ENCODE measurements at places on chromosomes 3 and 15.

- DNase-seq = no peak
Measured at GRCh38 chr3:8506571-8507061, 5.0 kb downstream of the LMCD1 start.

GRCh38 chr3:59412516-59412915 lies 362.7 kb upstream of the CFAP20DC start:
- no peak for DNase-seq

DNA sequence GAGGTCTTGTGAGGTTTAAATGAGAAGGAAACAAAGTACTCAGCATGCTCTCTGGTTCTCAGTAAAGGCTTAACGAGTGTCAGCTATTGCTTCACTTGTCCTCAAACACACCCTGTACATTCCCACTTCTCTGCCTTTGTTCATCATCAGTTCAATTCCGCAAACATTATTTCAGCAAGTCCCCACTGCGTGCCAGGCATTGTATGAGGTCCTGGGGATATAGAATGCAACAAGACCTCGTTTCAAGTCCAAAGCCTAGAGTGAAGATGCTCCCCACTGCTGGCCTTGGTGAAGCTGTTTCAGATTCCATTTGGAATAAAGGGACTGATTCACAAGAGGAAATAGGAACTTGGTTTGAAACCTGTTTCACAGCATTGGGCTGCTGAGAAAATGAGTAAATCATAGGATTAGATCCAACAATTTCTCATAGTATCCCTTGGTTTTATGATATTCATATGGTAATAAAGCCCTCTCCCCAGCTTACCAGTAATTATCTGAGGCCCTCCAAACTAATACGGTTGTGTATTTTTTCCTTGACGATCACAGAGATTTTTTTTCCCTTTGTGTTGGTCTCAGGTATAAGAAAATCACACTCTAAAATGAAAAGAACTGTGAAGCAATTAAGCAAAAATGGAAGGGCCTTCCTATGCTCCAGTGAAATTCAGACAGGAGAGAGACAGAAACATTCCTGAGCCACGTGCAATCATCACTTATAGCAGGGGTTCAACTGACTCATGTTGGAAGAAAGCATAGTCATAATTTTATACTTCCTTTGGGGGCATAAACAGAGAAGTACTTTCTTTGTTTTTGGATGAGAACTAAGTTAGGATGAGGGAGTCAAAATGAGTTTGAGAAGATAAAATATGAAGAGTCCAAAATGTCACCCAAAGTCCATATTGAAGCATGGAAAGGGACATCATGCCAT lies 258.6 kb downstream of the RORA start:
- no peak for DNase-seq

GRCh38 chr3:149673393-149673792 lies 15.6 kb upstream of the WWTR1 start:
- no peak for DNase-seq

DNA sequence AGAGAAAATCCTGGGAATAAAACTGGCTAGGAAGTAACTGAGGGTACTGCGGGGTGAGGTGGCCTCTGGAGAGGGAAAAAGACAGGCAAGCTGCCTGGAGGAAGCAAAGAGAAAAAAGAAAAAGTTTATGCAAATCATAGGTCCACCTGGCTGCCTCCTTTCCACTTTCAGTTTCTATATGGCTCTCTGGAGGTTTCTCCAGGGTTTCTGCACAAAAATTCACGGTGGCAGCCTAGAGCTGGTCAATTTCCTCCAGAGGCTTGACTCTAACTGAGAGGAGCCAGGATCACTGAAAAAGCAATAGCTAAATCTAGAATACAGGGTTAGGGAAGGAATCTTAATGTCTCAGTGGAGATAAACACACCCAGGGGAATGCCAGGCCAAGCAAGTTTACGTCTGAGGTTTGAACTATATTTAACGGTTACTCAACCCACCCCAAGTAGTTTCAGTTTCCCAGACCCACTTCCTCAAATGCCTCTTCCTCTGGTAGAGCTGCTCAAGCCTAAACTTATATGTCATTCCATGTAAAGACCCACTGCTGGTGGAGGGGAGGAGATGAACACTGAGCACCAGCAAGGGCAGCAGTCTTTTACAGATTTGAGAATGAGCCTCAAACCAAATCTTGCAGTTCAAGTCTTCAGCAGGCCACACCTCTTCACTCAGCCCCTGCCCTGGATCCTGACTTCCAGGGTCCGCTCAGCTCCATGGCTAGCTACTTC lies 5.7 kb downstream of the LYSMD2 start:
- no peak for DNase-seq

- no peak for DNase-seq
Measured at GRCh38 chr3:194224471-194225417, 88.8 kb downstream of the HES1 start.

DNA sequence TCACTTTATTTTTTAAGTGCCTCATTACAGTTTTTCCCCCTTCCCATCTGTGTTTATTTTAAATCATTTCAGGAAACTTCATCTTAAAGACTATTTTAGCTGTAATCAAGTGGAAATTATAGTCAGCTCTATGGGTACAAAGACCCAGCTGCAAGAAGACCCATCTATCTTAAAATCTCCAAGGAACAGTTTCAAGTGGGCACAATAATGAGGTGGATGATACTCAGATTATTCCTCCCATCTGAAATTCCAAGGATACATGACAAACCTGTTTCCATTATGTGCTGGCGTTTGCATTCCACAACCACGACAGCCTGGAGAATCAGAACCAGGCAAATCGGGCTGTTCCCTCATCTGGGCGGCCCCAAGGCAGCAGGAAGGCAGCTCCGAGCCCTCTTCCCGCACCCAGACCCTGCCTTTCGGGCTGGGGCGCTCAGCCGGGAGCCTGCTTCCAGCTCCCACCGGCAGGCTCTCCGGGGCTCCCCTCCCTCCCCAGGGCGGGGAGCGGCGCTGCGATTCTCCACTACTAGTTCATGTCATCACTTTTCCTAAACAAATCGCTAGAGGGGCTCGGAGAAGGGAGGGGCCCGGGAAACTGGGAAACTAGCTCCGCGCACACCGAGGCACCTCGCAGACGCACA lies at the start of gene MGLL:
Gene MGLL (minus strand): TSS at position 475 of the 641 bp plus-strand sequence. CDS start 197 bp downstream, at position 278.
- DNase-seq = peak; percentile 78

GRCh38 chr3:196159526-196159925 lies 51.7 kb downstream of the ZDHHC19 start:
- DNase-seq = no peak

- no peak for DNase-seq
Measured at GRCh38 chr15:85556618-85556895, 176.2 kb downstream of the AKAP13 start.

DNA sequence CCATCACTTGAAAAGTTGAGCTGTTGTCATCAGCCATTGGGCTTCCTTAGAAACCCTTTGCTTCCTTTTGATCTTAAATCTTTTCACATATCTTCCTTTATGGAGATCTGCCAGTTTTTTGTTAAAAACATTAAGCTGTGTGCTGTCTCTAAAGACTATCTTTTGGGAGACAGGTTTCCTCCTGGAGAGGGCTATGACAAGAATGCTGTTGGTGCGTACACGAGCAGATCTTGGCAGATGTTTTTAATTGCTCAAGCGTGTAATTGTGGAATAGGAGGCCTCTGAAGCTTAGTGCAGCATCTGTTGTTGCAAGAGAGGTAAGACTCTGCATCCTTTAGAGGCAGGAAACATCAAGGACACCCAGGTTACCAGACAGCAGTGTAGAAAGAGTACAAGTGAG lies 56.8 kb downstream of the PHLDB2 start:
- DNase-seq = no peak

Measured in Peyer's patch (tissue), 4 donors.